ENCODE measurements at places on chromosomes 7 and 10.

DNA sequence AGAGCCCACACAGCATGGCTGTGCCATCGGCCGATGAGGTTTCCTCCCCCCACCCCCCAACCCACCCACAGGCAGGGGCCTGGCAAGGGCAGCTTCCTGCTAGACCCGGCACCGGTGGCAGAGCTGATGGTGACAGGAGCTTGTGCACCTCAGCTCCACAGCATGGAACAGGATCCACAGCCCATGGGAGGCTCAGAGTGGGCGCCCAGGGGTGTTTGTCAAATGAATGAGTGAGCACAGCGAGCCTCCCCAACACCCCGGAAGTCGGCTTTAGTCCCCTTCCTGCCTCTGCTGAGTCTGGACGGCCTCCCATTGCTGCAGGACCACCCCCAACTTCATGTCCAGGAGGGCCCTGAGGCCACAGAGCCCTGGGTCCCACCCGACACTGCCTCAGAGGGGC lies 68.9 kb downstream of the PDGFA start:
- no peak for DNase-seq

- no peak for DNase-seq
These were observed 39.2 kb upstream of the OTUD1 start for GRCh38 chr10:23399701-23400144.

DNA sequence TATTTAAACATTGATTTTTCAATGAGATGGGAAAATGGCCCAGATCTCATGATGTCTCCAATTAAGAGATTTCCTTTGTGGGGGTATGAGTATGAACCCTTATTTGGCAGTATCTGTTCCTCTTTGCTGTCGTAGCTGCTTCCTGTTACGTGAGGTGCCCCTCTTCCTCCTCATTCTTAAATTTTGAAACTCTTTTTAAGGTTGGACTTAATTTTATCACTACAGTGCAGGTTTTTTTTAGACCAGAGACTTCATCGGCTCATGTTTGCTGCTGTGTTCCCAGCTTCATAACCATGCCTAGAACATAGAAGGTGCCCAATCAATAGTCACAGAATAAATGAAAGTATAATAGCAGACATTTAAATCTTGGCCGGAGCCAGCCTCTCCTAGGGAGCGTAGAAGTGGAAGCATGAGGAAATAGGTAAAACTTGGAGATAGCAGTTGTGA lies 2.4 kb downstream of the MIOS start:
- no peak for DNase-seq

DNA sequence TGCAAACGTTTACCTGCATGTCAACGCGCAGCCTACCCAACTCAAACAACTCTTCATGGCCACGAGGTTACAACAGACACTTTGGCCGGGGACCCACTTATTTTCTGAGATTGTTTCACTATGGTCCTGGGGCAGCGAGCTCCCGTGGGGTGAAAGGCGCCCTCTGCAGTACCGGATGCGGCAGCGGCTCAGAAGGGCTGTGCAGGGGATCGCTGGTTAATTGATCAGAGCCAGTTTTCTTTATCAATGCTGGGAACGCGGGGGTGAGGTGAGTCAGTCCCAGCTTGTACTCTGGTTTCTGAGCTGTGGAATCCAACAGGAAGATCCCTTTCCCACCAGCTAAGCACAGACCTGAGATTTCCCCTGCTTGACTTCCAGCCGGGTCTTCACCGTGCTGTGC lies 366.5 kb upstream of the KLF6 start:
- DNase-seq = peak; percentile 24

DNA sequence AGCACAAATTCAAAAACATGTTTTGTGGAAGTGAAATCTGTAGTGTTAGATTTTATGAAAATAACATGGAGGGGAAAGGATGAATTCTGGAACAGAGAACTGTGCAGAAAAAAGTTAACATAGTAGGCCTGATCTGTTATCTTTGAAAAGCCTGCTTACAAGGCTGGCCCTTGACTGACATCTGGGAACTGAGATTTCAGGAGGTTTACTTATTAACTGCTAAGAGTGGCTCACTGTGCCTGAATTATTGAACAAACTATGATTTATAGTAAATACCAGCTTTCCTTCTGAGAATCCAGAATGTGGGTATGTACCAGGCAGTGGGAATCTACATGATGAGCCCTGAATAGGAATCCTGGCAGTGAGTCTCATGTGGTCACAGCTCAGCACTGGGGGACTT lies 30.5 kb downstream of the NSUN6 start:
- DNase-seq = no peak

- no peak for DNase-seq
These were observed 62.4 kb upstream of the WDR11 start for GRCh38 chr10:120788771-120789170.
